ENCODE measurements at places on chromosomes 7 and 10.
A peak's percentile ranks its signal among the peaks of the same experiment; 100 is the strongest.

DNA sequence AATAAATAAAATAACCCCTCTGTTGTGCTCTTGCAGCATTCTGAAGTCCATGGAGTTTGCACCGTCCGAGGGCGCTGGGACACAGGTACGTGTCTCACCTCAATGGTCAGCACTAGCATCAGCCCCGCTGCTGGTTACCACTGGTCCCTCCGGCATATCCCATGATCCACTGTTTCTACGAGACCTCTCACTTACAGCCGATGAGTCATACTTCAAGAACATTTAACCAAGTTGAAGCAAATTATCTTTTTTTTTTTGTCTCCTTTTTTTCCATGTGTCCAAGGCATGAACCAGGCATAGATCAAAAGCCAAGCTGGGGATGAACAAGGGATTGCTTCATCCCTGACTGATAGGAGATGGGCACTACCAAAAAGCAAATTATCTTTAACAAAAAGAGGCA lies 92.9 kb upstream of the SH2B2 start:
- DNase-seq, result no peak

DNA sequence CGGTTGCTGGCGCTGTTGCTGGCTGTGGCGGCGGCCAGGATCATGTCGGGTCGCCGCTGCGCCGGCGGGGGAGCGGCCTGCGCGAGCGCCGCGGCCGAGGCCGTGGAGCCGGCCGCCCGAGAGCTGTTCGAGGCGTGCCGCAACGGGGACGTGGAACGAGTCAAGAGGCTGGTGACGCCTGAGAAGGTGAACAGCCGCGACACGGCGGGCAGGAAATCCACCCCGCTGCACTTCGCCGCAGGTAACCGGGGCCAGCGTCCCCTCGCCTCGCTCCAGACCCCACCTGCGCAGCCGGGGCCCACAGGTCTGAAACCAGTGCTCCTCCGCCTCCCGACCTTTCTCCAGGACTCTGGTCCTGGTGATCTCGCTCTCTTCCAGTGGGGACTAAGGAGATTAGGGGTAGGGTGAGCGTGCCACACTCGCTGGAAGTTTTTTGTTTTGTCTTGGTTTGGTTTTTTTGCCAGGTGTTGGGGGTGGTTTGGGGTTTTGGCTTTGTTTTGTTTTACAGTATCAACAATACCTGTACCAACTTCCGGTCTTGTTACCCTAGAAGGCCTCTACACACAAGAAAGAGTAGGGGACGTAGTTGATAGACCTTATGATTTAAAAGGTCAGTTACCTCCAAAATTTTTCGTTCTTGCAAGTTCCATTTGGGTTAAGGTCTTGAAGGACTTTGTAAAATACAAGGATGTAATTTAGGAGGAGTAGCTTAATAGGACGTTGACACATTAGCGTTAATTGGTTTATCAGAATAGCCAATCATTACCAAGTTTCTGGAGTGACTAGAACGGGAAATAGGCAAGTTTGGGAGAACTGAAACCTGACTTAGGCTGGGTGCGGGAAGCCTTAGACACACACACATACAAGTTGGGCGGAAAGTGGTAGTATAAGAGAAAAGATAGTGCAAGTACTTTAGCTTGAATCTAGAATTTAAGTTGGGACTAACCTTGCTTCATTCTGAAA lies 704 bp downstream of the TNKS2 start:
- DNase-seq, result peak; percentile 38

GRCh38 chr10:3756360-3756740 lies 28.7 kb downstream of the KLF6 start:
- DNase-seq, result no peak

- no peak for DNase-seq
These were observed 10.1 kb upstream of the C7orf33 start for GRCh38 chr7:148580446-148580845.

- DNase-seq, result no peak
These were observed 7.3 kb downstream of the KLRG2 start for GRCh38 chr7:139476139-139476538.

- DNase-seq, result no peak
These were observed 6.6 kb downstream of the SYNPO2L start for GRCh38 chr10:73648975-73649829.

- DNase-seq, result no peak
These were observed 151.0 kb upstream of the YAE1 start for GRCh38 chr7:39415091-39415787.

- no peak for DNase-seq
These were observed 118.1 kb upstream of the LYZL2 start for GRCh38 chr10:30747633-30748032.

DNA sequence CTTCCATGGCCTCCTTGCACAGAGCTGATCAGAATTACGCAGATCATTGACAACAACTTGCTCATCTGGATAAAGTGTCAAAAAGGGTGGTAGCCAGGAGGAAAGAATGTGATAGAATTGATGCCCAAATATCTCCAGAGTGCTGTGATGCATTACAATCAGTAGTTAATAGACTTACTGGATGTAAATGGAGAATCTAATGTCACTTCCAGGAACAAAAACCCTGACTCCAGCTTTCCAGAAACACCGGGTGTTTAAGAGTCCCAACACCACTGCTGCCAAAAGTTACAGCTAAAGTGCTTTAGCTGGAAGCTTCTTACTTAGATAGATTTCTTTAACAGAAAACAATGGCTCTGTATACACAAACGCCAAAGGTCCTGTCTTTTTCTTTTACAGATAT lies 25.7 kb upstream of the OSBPL3 start:
- no peak for DNase-seq

GRCh38 chr7:26618898-26619297 lies 245.5 kb downstream of the SKAP2 start:
- peak; percentile 58 for DNase-seq

All from brain (organoid and tissue), 16 donors.